CD4-positive, alpha-beta T cell treated with Interferon alpha-2 for 1 hour (primary cell): ENCODE measurements at places on chromosomes 6 and 20.

GRCh38 chr6:131980791-131981623 is 29.8 kb upstream of the CCN2 start:
- DNase-seq = no peak

- no peak for DNase-seq
Observed at GRCh38 chr6:84667252-84668213, 96.9 kb downstream of the TBX18 start.

- no peak for DNase-seq
Observed at GRCh38 chr20:60310560-60311349, 352.5 kb downstream of the CDH26 start.

- no peak for DNase-seq
Observed at GRCh38 chr6:5781966-5782556, 224.7 kb downstream of the NRN1 start.

GRCh38 chr6:52904562-52905279 is 4.8 kb downstream of the GSTA3 start:
- no peak for DNase-seq
